Temporal lobe (tissue), 4 donors: ENCODE measurements at places on chromosomes 16 and 17. TPM values are rescaled to one million over a fixed set of nuclear protein-coding genes. Genes with fewer than 3 reads are reported as not detected.

The STH gene
- 2.5 TPM for total RNA-seq

The SLC13A2 gene
- not detected for total RNA-seq

The C17orf78 gene
- total RNA-seq, result not detected

The DCAKD gene
- 36.4 TPM for total RNA-seq

The KRT23 gene
- 0.25 TPM for total RNA-seq

The FZD2 gene
- total RNA-seq, result 6.9 TPM

The MILR1 gene
- total RNA-seq, result 0.98 TPM

The SALL1 gene
- total RNA-seq, result 8.6 TPM

The HS3ST3B1 gene
- total RNA-seq, result 0.74 TPM

The OR3A3 gene
- total RNA-seq, result not detected

The SLC5A11 gene
- total RNA-seq, result not detected

The SMIM22 gene
- total RNA-seq, result not detected

The TBC1D3D gene
- not detected for total RNA-seq

The CA4 gene
- 2.5 TPM for total RNA-seq

The PROCA1 gene
- total RNA-seq, result 3.4 TPM

The FNDC8 gene
- not detected for total RNA-seq

The FOXL1 gene
- 0.49 TPM for total RNA-seq

The HSBP1 gene
- total RNA-seq, result 70.6 TPM

The TPPP3 gene
- total RNA-seq, result 4.4 TPM
